ENCODE measurements at places on chromosomes 3 and 15. TPM values are rescaled to one million over a fixed set of nuclear protein-coding genes. Genes with fewer than 3 reads are reported as not detected.

- no peaks in the 10 kb centered on the region for H3K27me3 ChIP-seq
- H3K36me3 ChIP-seq, result no peaks in the 10 kb centered on the region
- H3K27ac ChIP-seq, result no peak overlapping the region
- no peak overlapping the region for H3K4me3 ChIP-seq
Measured at GRCh38 chr15:63020759-63021430, 21.7 kb upstream of the TPM1 start.

GRCh38 chr3:50316657-50317242, 5.8 kb downstream of the HYAL2 start:
- no peaks in the 10 kb centered on the region for H3K27me3 ChIP-seq
- no peaks in the 10 kb centered on the region for H3K36me3 ChIP-seq
- no peaks in the 10 kb centered on the region for H3K4me1 ChIP-seq
- no peak for DNase-seq

CCR9 gene
- total RNA-seq, result not detected

- no peak overlapping the region for H3K27ac ChIP-seq
- DNase-seq, result no peak
- H3K4me3 ChIP-seq, result no peak overlapping the region
- no peaks in the 10 kb centered on the region for H3K27me3 ChIP-seq
- H3K36me3 ChIP-seq, result peaks cover 71% of the 10 kb centered on the region
Measured at GRCh38 chr15:55183679-55184078, 13.1 kb downstream of the RSL24D1 start.

- no peak for DNase-seq
- H3K27me3 ChIP-seq, result no peaks in the 10 kb centered on the region
- H3K27ac ChIP-seq, result no peak overlapping the region
- H3K4me3 ChIP-seq, result no peak overlapping the region
- no peaks in the 10 kb centered on the region for H3K36me3 ChIP-seq
Measured at GRCh38 chr15:99507504-99508310, 58.1 kb upstream of the MEF2A start.
